CD4-positive, CD25-positive, alpha-beta regulatory T cell (primary cell): ENCODE measurements at places on chromosomes 12 and 14. TPM values are rescaled to one million over a fixed set of nuclear protein-coding genes. Genes with fewer than 3 reads are reported as not detected.

DNA sequence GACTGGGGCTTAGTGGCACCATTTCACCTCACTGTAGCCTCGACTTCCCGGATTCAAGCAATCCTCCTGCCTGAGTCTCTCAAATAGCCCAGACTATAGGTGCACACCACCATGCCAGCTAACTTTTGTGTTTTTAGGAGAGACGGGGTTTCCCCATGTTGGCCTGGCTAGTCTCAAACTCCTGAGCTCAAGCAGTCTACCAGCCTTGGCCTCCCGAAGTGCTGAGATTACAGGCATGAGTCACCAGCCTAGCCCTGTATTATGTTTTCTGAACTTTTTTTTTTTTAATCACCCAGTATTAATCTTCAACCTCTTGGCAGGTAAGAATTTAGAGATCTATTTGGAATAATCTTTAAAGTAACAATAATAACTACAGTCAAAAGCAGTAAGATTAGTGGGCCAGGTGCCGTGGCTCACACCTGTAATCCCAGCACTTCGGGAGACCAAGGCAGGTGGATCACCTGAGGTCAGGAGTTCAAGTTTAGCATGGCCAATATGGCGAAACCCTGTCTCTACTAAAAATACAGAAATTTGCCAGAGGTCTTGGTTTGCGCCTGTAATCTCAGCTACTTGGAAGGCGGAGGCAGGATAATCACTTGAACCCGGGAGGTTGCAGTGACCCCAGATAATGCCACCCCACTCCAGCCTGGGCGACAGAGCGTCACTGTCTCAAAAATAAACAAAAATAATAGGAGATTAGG is 8.6 kb downstream of the NANOG start:
- no peak for DNase-seq

GRCh38 chr12:48424644-48425043 is 47.7 kb upstream of the ANP32D start:
- DNase-seq, result no peak

DNA sequence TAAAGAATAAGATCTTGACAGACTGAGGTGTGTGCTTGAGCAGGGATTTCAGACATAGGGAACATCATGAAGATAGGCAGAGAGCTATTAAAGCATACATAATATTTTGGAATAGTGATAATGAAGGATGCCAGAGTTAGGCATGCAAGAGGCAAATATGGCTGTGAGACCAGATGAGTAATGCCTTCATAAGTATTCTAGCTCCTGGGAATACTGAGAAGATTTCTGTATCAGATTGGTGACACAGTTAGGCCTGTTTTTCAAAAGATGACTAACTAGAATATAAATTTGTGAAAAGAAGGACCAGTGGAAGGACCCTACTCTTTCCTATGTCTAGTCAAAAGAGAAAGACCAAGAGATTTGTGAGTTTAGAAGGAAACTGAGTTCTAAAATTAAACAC is 108.8 kb downstream of the TXNDC16 start:
- DNase-seq, result no peak

DNA sequence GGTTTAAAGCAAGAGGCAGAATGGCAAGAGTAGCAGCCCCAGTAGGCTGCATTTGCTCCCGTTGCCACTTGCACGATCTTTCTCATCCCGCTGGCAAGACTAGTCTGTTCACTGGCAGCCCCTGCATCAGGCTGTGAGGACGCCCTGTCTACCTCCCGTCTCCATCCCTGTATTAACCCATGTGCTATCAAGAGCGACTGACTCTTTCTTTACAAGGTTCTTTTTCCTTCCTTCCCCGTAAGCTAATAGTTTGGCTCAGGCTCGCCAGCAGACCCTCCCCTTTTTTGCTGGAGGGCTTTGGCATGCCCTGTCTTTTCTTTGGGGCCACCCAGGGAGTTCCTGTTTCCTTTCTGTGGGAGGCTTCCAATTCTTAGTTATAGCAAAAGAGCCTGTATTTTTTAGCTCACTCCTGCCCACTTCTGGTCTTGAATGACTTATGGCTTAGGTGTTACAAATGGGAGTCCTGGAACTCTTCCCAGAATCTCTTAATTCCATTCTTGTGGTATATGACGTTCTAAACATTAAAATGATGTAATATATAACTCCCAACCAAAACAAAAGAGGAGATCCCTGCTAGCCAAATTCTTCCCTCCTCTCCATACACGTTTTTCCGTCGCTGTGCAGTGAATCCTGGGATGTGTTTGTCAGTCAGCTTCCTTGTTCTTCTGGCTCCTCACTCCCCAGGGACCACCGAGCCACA is 149.0 kb downstream of the PRKCH start:
- no peak for DNase-seq

- no peak for DNase-seq
Observed at GRCh38 chr12:92506891-92507290, 195.9 kb upstream of the PLEKHG7 start.

DNA sequence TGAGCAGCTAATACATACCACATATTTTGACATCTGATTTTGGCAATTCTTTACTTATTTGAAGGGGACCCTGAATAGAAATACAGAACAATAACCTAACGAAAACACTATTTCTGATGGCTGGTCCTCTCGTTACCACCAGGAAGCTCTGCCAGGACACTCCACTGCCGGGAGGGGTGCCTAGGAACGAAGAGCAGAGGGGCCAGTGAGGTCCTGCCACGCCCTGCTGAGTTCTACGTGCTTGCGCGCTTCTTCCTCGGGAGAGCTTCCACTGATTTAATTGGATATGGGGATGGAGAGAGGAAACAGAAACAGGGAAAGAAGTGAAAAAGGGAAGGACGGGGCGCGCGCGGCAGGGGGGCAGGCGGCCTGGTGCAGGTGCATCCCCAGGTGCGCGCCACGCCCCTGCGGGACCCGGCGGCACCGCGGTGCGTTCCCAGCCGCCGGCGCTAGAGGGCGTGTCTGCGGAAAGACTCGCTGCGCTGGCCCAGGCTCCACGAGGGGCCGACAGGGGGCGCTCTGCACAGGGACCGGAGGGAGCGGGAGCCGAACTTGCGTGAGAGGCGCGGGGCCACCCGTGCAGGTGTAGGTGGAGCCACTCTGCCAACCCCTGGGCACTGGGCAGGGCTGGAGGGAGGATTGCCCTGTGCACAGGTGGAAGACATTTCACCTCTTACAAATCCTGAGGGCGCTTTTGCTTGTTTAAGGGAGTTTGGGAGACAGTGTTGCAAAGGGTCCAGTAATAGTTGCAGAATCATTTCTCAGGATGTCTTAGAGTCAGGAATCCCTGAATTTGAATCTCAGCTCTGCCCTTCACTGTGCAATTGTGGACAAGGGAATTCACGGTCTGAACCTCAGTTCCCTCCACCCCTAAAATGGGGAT is 986.3 kb upstream of the TMEM132C start:
- DNase-seq, result peak; percentile 40

GRCh38 chr12:106897981-106898901 is 57.5 kb upstream of the TMEM263 start:
- DNase-seq, result no peak

DNA sequence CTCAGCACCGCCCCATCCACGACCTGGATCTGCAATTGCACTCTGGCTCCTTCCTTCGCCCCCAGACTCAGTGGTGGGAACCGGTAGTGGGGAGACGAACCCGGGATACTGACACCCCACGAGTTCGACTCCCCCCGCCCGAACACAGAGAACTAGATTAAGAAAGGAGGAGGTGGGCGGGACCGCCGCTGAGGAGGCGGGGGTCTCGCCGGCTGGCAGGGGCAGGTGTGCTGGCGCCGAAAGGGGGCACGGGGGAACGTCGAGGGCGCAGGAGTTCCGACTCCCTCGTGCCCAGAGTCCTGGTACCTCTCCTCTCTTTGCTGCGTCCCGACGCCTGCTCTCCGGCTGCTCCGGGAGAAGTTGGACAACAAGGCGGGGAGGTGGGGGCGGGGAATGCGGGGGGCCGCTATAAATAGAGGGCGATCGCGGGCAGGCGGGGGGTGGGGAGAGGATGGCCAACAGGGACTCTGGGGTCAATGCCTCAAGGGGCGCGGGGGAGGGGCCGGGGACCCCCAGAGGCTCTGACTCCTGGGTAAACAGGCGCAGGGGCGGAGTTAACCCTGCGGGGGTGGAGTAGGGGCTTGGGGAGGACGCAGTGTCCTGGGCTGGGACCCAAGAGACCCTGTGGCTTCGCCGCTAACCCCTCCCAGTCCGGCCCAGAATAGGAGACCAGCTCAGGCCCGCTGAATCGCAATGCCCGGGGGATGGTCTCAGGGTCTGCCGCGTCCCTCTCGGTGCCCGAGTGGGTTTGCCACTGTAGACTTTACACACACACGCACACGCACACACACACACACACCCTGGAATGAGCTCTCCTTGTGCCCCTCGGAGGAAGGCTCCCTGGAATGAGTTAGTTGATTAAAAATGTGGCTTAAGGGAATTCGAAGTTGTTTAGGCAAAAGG is 761 bp upstream of the NDRG2 start:
- no peak for DNase-seq

GRCh38 chr12:100138048-100138802 is 4.4 kb downstream of the BLTP3B start:
- no peak for DNase-seq

DNA sequence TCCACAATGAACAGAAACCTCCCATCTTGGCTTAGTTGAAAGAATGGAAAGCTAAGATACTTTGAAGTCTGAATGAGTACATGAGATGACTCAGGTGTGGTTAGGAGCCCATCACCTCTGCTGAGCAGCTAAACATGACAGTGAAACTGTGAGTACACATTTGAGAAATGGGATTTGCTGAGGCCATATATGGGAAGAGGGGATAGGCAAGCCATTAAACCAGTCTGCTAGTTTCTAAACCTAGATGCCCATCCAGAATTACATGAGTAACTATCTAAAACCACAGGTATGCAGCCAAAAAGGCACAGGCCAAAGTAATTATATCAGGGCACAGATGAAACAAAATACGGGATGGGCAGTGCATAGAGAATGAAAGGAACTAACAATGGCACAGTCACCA is 41.2 kb downstream of the NKX2-1 start:
- DNase-seq, result no peak

DNA sequence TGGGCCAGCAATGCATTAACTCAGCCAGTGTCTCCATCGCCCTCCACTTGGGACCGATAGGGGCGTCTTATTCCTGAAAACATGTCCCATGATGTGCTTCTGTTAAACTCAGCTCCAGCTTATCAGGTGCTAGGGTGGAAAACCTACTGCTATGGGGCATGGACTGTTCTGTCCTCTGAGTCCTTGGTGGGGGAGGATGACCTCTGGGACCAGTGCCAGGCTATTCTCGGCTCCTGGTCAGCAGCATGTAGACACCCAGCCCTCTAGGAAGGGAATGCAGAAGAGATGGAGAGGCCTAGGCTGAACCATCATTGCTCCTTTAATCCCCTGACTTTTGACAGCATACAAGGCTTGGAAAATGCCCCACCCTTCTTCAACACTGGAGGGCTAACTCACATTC is 486.2 kb downstream of the MED13L start:
- DNase-seq, result no peak

- DNase-seq, result peak; percentile 63
Observed at GRCh38 chr14:103385929-103386712, 906 bp downstream of the MARK3 start.

- no peak for DNase-seq
Observed at GRCh38 chr12:80939231-80939950, 1.7 kb upstream of the LIN7A start.

GRCh38 chr12:42446761-42447160 is 120.8 kb downstream of the PPHLN1 start:
- DNase-seq, result no peak

The LRP10 gene
- 78.7 TPM for polyA plus RNA-seq

The SLC25A29 gene
- 0.69 TPM for polyA plus RNA-seq

The OR10G2 gene
- not detected for polyA plus RNA-seq

The MYBPC1 gene
- polyA plus RNA-seq, result not detected

The MYL2 gene
- not detected for polyA plus RNA-seq

The FZD10 gene
- polyA plus RNA-seq, result not detected

The IQSEC3 gene
- polyA plus RNA-seq, result not detected

The MYF5 gene
- not detected for polyA plus RNA-seq

The ZNF384 gene
- 25.3 TPM for polyA plus RNA-seq

The NAV3 gene
- polyA plus RNA-seq, result not detected
